Stimulated activated CD4-positive, alpha-beta T cell treated with anti-CD3 and anti-CD28 coated beads, Interleukin-15, amount 100 ng/mL, for 48 hours (primary cell): ENCODE measurements at places on chromosomes 2 and 18.

DNA sequence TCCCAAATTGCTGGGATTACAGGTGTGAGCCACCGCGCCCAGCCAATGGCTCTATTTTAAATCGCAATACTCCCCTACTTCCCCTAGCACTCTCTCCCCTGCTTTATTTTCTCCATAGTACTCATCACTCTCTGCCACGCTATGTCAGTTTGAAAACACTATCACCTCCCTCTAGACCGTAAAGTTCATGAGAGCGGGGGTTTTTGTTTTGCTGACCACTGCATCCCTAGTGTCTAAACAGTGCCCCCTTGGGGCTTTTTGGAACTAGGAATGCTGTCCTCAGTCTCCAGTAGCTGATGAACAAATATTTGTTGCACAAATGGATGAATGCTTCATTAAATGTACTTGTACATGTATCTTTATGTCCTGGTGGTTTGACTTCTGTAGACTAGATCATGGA lies 44.1 kb downstream of the ATOH8 start:
- no peak for DNase-seq

- no peak for DNase-seq
These were observed 151.3 kb upstream of the SLC39A10 start for GRCh38 chr2:195505701-195506100.

DNA sequence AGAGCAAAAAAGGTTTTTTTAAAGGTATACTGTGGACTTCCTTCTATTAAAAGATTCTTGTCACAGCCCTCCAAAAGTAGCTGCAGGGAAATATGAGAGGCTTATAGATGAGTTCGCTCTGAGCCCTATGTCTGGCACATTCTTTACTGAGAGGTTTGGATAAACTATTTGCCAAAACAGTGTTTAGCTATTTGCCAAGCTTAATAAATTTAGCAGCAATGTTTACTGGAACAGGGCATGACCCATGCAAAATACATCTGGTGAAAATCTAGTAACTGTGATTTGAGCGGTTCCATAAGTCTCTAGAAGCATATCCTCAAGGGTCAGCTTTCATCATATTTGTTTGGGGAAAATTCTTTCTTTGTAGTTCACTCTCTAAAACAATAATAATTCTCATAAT lies 1696.7 kb upstream of the PIK3C3 start:
- no peak for DNase-seq

- no peak for DNase-seq
These were observed 32.0 kb downstream of the SULT1C4 start for GRCh38 chr2:108409768-108410167.

DNA sequence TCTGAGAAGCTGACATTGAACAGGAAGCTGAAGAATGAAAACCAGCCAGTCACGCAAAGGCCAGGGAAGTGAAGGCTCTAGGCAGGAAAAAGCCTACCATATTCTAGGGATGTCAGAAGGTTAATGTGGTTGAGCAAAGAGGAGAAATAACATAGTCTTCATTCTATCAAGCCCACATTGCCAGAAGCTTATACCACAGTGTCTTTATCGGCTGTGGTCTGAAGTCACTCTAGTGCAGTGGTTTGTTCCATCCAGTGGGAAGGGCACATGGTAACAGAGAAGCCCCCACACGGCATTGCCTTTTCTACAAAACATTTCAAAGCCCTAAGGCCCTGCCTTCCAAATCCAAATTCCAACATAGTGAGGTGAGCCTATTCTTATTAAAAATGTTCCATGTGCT lies 311.3 kb downstream of the TNS1 start:
- no peak for DNase-seq

GRCh38 chr2:236346366-236346765 lies 82.2 kb upstream of the ASB18 start:
- no peak for DNase-seq

DNA sequence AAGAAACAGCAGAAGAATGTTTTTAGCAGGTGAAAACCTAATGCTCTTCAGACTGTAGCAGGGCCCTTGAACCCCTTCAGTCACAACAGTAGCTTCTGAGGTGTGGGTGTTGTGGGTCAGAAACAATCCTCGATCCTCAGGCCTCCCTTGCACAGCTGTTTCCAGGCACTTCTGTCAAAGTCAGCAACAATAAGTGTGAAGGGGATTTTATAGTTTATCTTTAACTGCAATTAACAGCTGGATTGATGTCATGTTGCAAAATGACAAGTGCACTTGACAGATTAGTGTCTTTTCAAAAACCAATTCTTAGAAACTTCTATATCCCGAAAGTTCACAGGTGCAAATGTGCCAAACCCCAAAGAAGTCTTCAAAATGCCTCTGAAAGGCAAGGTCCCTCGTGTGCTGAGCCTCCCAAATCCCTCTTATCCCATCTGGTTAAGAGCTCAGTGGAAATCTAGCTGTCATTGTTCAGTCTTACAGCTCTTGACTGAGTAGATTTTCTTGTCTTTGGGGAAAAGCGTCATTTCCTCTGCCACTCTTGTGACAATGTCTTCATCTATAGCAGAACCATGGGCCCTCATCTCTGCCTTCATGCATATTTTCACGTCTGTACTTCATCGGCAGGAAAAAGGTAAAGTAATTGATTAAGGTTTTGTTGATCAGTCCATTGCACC lies 29.6 kb downstream of the M1AP start:
- no peak for DNase-seq

GRCh38 chr2:165044505-165045303 lies 89.4 kb upstream of the SLC38A11 start:
- no peak for DNase-seq

DNA sequence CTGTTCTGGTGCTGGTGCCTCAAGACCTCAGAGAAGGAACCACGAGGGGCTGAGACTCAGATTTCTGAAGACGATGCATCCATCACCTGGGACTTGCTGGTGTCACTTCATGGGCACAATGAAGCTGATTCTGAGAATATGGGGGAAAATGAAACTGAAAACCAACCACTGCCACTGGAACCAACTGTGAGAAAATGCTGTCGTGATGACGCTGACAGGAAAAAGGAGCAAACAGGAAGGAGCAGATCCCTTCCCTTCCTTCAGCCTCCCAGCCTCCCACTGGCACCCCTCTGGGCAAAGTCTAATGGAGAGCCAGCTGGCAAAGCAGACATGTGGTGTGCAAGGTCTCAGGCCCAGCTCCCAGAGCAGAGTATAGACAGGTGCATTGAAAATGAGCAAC lies 109.7 kb downstream of the FOXI3 start:
- DNase-seq: no peak

DNA sequence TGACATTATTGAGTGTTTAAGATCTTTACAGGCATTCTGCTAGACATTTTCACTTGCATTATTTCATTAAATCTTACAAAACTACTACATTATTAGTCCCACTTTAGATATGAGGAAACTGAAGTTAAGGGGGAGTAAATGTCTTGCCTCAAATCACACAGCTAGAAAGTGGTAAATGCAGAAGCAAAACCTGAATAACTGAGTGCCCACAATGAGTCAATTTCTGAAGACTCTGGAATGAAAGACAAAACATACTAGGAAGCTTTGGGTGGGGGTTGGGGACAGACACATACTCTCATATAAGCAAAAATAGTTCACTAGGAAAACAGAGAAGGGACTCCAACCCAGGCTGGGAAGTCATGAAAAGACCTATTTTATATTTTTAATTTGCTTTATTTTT lies 214.4 kb upstream of the LRATD1 start:
- DNase-seq: no peak

GRCh38 chr2:59528525-59528924 lies 1024.9 kb downstream of the BCL11A start:
- no peak for DNase-seq

DNA sequence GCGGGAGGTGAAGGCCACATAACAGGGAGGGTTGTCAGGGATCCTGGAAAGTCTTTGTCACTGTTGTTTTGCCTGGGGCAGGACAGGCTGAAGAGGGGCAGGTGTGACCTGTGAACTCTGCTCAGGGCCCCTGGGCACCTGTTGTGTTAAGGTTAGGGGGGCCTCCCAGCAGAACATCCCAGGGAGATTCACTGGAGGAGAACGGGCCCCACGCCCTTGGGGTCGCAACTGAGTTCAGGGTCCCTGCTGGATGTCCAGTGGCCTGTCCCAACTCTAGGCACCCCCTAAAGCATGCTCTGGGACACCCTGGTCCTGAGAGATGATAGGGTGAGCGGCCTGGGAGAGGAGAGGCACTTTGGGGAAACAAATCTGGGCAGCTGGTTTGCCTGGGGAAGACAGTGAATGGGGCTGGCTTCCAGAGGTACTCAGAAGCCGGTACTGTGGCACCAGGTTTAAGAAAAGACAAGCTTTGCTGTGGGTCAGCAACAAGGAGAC lies 22.9 kb downstream of the GPR35 start:
- no peak for DNase-seq

DNA sequence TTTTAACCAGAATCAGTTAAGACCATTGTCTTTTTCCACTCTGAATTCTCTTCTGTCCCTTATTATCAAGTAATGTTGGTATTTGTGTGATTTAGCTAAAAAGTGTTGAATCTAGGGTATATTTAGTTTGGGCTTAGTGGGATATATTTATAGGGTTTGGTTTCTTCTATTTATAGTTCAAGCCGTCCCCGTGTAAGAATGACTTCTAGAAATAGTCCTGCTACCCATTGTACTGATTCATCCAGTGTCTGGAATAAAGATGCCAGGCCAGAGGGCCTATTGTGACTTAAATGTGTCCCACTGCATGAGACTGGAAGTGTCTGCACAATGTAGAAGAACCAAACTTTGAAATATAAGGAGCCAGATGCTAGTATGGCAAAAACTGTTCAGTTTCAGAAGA lies 364.8 kb downstream of the TNS1 start:
- DNase-seq: no peak

GRCh38 chr18:64132871-64133270 lies 16.0 kb downstream of the LINC00305 start:
- DNase-seq: no peak

- DNase-seq: no peak
These were observed 303.6 kb upstream of the ID2 start for GRCh38 chr2:8378016-8378810.

DNA sequence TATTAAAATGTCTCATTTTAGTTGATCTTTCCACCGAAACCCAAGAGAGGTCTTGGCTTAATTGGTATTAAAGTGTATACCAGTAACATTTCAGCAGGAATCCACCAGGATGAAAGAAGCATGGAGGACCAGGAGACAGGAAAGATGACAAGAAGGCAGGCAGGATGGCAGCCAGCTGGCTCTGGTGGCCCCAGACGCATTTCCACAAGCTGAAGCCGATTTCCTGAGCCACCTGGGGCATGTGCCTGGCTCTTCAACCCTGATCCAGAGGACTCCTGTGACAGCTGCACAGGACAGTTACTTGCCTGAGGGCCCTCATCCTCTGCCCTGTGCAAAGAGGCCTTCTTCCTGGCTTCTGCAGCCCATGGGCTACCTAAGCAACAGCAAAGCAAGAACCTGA lies 56.9 kb upstream of the NFU1 start:
- DNase-seq: no peak

DNA sequence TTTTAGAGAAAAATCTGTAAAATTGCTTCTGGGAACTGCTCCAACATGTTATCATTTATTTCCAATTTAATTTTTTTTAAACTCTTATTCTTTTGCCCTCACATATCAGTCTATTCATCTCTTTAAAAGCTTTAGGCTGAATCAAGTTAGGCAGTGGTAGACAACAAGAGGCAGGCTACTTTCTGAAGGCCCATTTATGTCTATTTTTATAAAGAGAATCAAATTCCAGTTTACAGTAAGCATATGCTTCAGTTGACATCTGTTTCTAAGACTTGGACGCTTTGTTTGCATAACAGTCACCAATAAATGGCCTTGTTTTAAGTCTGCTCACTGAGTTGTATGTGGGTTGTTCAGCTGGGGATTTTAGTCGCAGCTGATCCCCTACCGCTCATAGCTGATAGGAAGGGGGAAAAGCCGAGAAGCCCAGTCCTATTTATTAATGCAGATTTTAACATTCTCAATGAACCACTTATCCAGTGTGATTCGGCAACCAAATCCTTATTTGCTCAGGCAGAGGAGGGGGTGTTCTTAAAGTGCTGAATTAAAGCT lies 260.4 kb upstream of the SIX3 start:
- DNase-seq: no peak

GRCh38 chr2:208798698-208799097 lies 392.1 kb downstream of the PTH2R start:
- DNase-seq: no peak
